Activated T-cell treated with anti-CD3 and anti-CD28 coated beads for 48 hours (primary cell): ENCODE measurements at places on chromosomes 12 and 14.

DNA sequence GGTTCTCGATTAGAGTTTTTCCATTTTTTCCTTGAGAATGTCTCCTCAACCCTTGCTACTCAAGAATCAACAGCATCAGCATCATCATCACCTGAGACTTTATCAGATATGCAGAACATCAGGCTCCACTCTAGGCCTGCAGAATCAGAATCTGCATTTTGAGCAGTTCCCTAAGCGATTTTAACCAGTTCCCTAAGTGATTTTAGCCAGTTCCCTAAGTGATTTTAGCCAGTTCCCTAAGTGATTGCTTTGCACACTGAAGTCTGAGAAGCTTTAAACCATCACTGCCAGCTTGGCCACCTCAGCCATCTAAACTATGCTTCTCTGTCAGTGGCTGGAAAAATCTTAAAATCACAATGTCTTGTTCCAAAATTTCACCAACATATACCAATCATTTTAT, 29.4 kb upstream of the SLC38A1 start:
- DNase-seq = no peak

DNA sequence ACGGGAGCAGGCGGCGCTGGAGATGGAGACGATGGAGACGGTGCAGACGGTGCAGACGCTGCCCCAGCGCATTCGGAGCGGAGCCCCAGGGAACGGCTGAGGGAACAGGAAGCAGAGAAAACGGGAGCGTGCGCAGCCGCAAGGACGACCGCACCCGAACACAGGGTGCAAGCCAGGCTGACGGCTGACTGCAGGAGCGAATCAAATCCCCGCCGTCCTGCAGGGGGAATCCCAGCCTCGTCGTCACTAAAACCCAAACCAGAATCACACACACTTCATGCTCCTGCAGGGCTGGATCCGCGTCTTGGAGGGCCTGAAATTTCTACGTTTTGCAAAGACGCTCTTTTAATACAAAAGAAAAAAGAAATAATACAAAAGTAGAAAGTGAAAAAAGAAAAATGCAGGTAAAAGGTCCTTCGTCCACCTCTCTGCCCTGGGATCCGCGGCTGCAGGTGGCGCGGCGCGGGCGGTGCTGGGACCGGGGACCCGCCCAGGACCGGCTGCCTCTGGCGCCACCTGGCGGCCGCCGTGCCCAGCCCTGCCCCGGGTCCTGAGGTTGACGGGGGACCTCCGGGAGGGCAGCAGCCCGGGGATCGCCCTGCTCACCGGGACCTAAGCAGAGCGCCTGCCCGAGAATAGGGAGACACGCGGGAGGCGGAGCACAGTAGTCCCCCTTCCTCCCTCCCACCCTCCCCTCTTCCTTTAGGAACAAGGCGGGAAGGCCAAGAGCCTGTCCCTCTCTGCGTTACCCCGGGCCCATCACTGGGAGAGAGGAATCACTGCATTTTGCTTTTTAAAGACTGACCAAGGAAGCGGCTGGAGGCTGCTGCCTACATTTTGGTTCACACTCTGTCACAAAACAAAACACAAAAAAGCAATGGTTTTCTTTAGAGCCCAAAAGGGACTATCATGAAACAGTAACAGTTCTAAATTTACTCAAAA, 20.1 kb downstream of the STX2 start:
- peak; percentile 79 for DNase-seq

DNA sequence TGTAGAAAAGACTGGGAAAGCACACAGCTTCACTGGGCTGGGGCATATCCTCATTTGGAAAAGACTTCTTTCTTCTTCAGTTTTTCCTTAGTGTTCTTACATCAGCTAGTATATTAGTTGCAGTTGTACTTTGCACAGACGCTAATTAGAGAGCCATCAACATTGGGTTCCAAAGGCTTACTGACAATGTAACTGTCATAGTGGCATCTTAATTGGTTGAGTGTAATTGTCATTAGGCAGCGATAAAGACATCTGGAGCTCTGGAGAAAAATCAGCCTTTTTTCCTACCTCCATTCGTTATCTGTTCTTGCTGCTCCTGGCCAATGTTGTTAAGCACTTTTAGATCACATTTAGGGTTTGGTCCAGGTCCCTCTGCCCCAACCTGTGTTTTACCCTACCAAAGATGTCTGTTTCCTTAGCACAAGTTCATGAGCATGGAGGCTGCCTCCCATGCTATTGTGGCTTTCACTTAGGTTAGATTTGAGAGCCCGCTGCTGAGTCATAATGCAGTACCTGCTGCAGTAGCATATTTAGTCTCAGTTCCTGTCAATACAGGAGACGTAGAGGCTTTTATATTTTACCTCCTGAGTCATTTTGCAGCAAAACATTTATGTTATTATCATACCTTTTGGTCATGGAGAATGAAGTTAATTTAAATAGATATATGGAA, 49.2 kb downstream of the FBXW8 start:
- DNase-seq = peak; percentile 32

- no peak for DNase-seq
Observed at GRCh38 chr12:26271889-26272492, 76.6 kb downstream of the SSPN start.

- DNase-seq = peak; percentile 19
Observed at GRCh38 chr12:98754095-98754494, 109.0 kb downstream of the APAF1 start.

DNA sequence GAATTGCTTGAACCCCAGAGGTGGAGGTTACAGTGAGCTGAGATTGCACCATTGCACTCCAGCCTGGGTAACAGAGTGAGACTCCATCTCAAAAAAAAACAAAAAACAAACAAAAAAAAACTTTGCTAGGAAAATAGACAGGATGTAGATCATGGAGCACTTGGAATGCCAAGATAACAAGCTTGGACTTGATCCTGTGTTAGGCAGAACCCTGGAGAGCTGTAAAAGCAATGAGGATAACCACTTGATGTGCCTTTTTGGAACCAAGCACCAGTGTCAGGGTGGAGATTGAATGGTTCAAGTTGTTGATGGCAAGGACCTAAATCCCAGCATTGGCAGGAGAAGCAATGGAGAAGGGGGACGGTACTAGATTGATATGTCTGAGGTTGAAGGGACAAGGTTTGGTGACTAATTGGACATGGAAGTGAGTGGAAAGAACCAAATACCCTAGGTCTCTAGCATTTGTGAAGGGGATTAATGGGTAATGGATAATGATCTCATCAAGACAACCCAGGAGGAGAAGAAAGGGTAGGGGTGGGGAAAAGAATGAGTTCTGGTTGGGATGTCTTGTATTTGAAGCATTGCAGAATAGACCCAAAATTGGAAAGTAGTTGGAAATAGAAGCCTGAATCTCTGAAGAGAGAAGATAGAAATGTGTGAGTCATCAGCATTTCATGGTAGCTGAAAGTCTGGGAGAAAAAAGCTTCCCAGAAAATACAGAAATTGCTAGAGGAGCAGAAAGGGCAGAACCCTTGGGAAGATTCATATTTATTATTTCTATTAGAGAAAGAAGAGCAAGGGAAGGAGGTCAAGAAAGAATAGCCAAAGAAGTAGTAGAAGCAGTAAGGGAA, 176.7 kb downstream of the NUAK1 start:
- no peak for DNase-seq

GRCh38 chr12:24069532-24070395, 120.3 kb upstream of the SOX5 start:
- no peak for DNase-seq

DNA sequence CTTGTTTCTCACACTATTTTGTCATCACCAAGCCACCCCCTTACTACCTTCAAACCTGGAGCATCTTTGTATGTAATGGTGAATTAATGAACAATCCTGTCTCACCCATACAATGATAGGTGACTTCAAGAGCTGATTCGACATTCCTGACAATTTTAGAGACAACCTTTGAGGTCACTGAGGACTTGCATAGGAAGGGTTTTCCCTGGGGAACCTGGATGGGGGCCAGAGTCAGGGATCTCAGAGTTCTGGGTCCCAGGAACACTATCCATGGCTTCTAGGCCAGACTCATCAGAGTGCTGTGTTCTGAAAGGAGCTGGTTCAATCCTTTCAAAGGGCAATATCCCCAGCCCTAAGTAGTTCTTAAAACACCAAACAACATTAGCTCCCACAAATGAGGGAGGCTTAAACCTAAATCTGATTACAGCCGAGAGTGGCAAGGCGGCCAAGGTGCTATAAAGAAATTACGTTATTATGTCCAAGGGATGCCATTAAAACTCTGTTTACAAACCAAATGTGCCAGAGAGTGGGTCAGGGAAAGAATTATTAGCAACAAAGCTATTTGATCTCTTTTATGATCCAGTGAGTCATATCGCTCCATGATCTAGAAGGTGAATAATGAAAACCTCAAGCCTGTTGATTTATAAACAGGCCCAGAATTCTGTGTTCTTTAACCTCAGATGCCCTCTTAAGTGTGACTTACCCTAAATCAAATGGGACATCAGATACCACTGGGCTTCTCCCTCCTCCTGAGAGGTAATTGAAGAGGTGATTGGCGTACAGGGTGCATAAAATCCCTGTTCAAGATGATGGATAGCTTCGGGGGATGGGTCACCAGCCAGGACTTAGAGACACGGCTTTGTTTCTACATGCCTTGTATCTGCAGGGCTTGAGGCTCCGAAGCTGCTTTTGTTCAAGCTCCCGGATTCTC, 230.2 kb upstream of the TBX3 start:
- DNase-seq = no peak

GRCh38 chr12:116039081-116039480, 238.4 kb downstream of the MED13L start:
- no peak for DNase-seq

GRCh38 chr14:104665657-104666522, 23.5 kb upstream of the INF2 start:
- DNase-seq = no peak

DNA sequence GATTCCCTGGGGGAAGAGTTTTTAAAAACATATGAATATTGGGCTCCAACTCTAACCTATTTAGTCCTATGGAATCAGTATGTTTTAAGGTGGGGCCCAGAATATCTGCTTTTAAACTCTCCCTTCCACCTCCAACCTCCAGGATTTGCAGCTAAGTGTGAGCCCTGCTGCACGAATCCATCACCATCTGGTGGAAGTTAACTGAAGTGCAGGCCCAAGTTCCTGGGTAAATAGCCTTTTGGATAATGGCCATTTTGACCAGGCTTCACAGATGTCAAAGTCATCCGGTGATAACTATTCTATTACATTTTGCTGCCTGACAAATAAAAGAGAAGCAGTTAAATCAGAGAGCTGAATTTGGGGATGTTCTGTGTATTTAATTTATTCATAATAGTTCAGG, 58.1 kb upstream of the RMST start:
- DNase-seq = no peak

DNA sequence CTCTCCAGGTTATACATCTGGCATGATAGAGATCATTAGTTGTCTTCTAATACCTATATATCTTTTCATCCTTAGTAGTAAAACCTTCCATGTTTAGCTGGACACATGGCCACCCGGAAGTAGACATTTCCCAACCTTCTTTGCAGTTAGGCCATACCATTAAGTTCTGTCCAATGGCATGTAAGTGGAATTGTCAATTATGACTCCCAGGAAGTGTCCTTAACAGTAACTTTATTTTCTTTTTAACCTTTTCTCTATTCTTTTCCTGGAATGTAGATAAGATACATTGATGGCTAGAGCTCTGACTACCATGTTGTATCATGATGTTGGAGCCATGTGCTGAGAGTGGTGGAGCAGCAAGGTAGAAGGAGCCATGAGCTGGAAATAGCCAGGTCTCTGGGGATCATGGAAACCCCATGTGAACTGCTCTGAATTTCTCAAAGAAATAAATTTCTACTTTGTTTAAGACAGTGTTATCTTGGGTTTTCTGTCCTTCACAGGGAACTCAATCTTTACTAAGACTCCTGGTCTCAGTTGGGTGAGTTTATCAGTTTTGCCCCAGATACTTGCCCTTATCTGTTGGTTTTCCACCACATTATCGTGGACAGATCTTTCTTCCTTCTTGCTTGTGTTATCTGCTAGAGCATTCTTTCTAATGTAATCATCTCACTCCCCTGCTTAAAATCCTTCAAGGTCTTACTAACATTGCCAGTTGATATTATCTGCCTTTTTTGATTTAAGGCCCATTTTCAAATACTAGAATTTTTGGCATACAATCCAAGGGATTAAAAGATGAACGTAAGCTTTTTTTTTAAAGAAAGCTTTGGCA, 5.1 kb upstream of the LTA4H start:
- DNase-seq = no peak

- no peak for DNase-seq
Observed at GRCh38 chr12:123923927-123924326, 48.7 kb downstream of the CCDC92 start.

GRCh38 chr12:52038447-52038846, 12.8 kb upstream of the NR4A1 start:
- no peak for DNase-seq

GRCh38 chr12:108814462-108815211, 42.7 kb downstream of the SSH1 start:
- no peak for DNase-seq

DNA sequence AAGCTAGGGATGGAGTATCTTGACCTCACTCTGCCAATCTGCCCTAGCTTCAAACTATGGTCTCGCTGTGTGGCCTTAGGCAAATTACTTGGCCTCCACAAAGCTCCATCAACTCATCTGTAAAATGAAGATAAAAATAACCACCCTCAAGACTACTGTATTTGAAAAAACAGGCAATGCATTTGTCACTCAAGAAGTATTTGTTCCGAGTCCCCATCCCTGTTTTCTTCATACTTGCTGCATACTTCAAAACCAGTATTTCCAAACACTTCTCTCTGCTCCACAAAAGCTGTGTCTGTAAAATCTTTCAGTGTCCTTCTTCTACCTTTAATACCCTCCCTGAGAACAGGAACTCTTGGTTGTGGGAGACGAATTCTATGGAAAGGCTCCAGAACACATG, 47.9 kb downstream of the GTF2A1 start:
- DNase-seq = no peak
